ENCODE measurements at places on chromosomes 2 and 18. TPM values are rescaled to one million over a fixed set of nuclear protein-coding genes. Genes with fewer than 3 reads are reported as not detected.
A peak's percentile ranks its signal among the peaks of the same experiment; 100 is the strongest.

GRCh38 chr2:222673883-222674282 is 2.4 kb downstream of the MOGAT1 start:
- DNase-seq, result no peak

The GRHL1 gene
- 1.8 TPM for polyA plus RNA-seq

DNA sequence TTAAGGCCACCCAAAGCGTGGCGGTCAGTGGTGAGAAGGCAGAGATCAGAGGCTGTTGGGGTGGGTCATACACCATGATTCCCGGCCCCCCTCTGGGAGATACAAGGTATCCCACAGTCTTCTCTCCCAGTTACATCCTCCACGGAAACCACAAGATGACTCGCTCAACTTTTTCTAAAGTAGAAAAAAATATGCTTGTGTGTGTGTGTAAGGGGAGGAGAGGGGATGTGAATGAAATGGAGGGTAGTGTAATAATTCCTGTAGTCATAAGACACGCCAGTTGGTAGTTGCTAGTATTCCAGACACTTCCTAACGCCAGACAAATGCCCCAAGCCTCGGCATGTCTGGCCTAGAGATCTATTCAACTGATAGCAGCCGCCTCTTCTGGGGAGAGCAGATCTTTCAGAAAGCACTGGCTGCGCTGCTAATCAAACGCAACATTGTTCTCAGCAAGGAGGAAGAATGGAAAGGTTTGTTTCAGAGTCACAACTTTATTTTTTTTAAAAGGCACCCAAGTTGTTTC is 143.5 kb downstream of the TGIF1 start:
- peak; percentile 96 for DNase-seq

The CNDP1 gene
- polyA plus RNA-seq, result not detected

DNA sequence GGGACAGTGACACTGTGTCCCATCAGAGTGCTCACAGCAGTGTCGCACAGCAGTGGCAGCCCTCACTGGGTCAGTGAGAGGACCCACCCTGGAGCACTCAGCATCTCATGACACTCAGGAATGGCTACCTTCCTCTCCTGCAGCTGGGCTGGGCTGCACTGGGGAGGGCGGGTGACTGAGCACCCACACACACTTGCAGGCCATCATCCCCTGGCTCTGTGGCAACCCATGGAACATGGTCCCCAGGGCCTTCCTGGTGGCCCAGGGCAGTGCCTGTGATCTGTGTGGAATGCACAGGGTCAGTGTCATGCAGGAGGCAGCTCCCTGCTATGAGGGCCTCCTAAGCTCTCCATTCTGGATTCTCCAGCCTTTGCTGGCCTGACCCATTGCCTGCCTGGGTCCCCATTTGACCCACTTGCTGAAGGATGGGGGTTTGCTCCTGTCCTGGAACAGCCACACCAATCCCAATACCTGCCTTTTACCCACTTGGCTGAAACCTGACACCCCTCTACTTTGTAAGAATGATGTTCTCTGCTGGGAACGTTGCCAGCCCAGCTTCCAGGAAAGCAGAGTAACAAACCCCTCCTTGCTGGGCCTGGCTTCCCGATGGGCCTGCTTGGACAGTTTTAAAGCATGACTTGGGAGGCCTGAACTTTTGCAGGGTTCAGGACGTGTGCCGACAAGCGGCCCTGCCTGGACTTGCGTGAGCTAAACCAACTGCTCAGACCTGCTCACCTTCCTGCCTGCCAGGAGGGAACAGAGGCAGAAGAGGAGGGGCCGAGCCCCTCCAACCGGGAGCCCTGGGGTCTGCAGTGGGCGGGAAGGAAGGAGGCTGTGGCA is 13.7 kb downstream of the HS6ST1 start:
- DNase-seq, result peak; percentile 99

DNA sequence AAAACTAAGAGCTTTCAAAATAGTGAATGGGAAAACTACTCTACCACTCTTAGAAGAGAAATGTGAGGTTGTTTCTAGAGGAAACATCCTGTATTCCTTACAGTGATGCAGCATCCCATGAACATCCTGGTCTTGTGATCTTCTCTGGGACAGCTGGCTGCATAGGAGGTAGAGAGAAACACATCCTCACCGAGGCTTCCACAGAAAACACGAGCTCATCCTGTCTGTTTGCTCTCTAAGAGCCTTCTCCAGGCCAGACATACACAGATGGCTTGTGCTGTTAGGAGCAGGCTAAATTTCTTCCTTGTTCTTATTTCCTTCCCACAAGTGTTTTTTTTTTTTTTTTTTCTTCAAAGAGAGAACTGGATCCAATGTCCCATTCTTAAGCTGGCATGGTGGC is 14.7 kb upstream of the FZD7 start:
- no peak for DNase-seq

- no peak for DNase-seq
Observed at GRCh38 chr2:144402251-144402650, 117.7 kb downstream of the ZEB2 start.

The ANKRD23 gene
- 0.49 TPM for polyA plus RNA-seq

The MAIP1 gene
- 13.0 TPM for polyA plus RNA-seq

All from mammary epithelial cell (primary cell).